ENCODE measurements at places on chromosomes 3 and 15.

DNA sequence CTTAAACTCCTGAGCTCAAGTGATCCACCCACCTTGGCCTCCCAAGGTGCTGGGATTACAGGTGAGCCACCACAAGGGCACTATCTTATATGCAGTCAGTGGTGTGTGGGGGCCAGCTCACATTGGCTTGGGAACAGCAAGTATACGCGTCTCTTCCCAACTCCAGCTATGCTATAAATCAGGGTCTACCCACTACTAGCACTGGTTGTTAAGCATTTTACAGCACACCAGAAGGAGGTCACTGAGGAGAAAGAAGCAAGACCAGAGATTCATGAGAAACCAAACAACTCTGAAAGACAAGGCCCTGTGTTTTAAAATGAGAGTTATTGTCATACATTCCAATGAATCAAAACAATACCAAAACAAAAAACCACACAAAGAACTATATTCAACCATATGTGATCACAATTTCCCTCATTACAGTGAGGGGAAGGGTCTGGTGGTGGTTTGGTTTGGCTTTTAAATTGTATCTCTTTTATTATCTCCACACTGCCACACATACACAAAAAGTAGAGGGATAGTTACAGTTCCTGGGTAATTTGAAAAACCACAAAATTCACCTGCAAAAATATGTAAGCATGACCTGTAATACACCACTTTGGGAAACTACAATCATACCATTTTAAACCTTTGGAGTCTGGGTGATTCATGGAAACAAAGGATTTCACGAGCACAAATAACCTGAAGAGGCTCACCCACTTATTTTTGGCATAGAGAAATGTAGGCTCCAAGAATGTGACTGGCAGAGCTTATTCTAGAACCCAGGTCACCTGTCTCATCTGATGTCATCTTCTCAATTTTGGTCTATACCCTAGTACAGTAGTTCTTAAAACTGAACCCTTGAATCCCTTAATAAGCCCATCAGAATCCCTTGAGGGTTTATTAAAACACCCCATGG, 5.2 kb downstream of the MAGI1 start:
- no peak for DNase-seq

- DNase-seq = no peak
Measured at GRCh38 chr3:149336925-149337324, 3.5 kb upstream of the TM4SF18 start.

GRCh38 chr3:43180027-43180426, 74.1 kb upstream of the POMGNT2 start:
- DNase-seq = peak; percentile 47

DNA sequence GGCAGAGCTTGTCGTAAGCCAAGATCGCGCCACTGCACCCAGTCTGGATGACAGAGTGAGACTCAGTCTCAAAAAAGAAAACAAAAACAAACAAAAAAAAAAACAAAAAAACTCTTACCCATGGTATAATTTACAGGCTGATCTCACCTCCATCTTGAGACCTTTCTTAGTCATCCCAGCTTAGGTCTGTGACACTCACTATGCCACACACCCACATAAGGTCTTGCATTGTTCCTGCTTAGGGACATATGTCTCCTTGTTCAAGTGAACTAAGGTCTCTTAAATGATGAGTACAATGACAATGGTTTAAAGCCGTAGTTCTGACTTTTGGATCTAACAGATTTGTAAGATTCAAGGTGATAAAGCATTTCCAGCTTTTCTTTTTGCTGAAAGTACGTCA, 360.2 kb upstream of the ARHGEF26 start:
- no peak for DNase-seq

DNA sequence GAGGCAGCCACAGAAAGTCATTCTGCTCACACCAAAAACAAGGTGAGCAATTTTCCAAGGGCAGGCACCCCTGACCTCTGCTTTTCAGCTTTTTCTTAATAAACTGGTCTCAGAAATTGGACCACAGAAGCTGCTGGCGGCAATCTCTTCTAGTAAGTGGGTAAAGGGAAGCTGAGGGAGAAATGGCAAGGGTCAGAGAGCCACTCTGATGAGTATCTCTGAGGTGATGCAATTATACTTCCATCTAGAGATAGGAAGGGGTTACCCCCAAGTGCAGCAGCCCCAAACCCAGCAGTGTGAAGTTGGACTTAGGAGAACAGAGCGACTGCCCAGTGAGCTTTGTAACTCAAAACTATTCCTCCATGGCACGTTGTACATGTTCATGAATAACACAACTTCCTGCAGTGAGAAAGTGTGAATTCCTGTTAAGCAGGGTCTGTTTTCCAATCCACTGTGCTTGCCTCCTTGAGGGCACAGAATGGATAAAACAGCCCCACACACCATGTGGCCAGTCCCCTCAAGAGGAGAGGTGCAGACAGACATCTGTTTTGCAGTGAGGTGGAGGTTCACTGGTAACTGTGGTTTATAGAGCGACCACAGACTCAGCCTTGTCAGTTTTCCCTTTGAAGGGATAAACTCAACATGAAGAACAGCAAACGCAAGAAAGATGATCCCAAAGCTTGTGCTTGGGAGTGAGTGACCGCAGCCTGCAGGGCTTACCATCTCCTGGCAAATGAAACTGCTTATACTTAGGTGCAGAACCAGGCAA, 683.4 kb upstream of the CFAP20DC start:
- DNase-seq = no peak

DNA sequence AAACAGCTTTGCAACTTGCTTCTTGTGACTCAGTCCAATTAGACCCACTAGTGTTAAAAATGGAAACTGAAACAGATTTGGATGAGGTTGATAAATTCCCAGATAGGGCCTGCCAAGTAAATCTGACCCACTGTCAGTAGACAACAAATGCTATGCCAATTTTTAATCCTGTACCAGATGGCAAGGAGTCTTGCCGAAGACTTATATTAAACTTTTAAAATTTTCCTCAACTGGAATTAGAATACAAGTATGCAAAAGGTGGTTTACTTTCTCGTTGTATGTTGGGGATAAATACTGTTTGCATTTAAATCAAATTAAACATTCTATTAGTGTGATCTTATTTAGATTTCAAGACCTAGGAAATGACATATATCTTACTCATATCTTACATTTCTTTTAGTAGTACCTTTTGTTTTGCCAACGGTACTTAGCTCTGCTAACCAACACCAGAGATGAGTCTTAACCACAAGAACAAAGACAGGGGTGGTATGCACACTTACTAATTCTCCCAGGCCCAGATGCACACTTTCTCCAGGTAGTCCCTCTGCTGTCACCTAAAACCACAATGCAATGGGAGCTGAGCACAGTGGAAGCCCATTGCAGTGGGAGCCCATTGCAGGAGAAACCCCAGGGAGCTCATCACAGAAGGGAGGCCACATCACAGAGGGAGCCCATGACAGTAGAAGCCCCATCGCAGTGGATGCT, 77.8 kb downstream of the WWTR1 start:
- DNase-seq = no peak

DNA sequence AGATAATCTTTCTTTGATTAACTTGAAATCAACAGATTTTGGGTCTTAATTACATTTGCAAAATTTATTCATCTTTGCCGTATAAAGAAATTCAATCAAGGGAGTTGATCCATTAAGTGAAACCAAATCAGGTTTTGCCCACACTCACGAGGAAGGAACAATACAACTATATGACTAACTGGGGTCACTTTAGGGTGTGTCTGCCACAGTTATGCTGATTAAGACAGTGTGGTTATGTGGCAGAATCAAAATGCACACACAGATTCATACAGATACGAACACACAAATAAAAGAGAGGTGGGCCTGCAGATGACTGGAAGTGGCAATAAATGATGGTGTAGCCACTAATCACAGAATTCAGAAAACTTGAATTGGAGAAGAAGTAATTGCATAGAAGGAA, 543.5 kb downstream of the GABRG3 start:
- DNase-seq = no peak

- DNase-seq = no peak
Measured at GRCh38 chr3:161072211-161072621, 32.9 kb downstream of the B3GALNT1 start.

DNA sequence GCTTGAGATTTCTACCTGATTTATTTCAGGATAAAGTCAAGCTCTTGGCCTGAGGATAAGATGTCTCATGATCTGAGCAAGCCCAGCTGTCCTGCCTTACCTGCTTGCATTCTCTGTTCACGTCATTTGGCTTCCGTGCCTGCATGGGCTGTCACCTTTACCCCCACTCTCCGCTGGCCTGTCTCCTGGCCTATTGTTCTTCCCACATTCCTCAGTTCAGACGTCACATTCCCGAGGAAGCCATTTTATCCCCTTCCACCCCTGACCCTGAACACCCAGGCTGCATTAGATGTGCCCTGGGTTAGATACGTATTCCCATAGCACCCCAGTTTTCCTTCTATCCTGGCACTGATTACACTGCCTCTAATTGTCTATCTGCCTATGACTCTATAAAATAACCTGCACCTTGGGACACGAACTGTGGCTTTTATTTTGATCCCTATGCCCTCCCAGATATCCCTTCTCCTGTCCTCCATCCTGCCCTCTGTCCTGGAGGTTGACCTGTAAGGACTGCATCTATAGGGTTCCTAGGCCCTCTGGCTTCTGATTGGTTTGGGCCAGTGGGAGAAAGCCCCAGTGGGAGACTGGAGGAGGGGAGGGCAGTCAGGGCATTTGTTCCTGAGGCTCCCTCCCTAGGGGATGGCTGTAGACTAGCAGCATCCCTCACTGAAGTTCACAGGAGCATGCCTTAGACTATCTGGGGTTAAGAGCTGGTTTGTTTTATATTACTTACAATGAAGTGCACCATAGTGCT, 19.2 kb upstream of the UBE2Q2 start:
- DNase-seq = no peak

- no peak for DNase-seq
Measured at GRCh38 chr15:67035886-67036285, 29.5 kb upstream of the SMAD3 start.

DNA sequence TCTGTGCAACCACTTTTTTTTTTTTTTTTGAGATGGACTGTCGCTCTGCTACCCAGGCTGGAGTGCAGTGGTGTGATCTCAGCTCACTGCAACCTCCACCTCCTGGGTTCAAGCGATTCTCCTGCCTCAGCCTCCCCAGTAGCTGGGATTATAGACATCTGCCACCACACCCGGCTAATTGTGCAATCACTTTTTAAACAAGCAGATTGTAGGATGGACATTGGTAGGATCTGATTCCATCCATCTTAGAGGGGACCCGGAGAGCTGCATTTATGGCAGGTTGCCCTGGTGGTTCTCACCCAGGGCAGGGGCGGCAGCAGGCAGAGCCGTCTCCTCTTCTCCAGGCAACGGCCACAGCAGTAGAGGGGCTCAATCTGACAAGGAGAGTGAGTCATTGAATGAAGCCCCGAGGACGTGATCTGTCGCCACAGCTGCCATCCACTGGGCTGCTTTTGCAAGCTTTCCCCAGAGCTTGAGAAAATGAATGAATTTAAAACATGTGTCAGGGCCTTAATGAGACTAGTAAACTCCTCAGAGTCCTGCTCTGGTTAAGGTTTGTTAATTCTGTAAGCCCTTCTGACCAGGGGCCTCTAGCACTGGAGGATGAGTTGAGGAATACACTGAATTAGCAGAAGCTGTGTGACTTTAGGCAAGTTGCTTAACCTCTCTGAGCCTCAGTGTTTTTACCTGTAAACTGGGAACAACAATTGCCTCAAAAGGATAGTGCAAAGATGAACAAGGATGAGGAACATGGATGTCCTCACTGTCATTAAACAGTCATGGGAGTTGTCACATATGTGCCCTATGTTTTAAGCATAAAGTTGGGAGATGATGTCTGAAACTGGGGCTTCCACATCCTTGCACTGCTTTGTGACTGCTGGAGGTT, 129.1 kb downstream of the ASB7 start:
- DNase-seq = no peak

- no peak for DNase-seq
Measured at GRCh38 chr3:64214381-64215018, 10.8 kb downstream of the PRICKLE2 start.

GRCh38 chr3:181932039-181932438, 220.3 kb downstream of the SOX2 start:
- no peak for DNase-seq

- DNase-seq = no peak
Measured at GRCh38 chr15:57284535-57284934, 91.8 kb upstream of the CGNL1 start.

DNA sequence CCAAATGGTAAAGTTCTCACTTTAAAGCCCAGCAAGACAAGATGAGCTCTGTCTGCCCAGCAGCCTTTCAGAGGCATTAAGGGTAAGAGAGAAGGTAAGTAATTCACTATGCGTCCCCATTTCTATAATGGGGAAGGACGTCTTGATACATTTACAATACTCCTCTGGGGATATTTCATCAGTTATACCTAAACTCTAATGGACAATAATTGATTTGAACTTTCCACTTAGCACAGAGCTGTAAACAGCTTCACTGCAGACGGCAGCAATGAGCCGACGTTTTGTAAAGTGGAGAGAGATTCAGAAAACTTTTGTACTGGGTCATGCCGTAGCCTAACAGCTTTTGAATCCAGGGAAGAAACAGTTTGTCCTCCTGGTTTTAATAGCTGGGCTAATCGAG, 127.4 kb downstream of the TIGIT start:
- DNase-seq = no peak

- DNase-seq = no peak
Measured at GRCh38 chr15:78950343-78950742, 5.5 kb upstream of the CTSH start.

DNA sequence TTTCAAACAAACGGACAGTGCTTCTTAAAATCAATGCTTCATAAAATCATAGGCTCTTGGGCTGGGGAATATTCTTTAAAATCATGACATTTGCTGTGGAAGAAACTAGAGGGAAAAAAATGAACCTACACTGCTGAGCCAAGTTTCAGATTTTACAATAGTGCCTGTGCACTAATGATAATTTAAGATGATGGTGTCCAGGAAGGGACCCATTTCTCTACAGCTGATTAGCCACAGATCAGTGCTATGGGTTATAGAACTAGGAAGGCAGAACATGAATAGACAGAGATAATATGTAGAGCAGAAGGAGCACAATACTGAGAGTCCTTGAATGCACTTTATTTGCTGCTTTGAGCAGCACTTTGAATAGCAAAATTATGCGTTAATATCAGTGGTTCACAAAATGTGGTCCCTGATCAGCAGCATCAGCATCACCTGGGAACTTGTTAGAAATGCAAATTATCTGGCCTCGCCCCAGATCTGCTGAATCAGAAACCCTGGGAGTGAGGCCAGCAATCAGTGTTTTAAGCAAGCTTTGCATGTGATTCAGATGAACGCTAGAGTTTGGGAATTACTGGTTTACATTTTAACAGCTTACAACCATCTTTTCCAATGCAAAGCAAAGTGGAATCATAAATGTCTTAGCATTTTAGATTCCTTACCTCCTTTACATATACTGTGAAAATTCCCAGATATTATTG, 135.8 kb upstream of the ANKRD28 start:
- no peak for DNase-seq

GRCh38 chr15:60215225-60215963, 182.4 kb downstream of the ANXA2 start:
- DNase-seq = no peak

GRCh38 chr3:31696815-31697548, 164.3 kb downstream of the STT3B start:
- DNase-seq = no peak
